NCI-H446 (cell line): ENCODE measurements at places on chromosomes 4 and X.

DNA sequence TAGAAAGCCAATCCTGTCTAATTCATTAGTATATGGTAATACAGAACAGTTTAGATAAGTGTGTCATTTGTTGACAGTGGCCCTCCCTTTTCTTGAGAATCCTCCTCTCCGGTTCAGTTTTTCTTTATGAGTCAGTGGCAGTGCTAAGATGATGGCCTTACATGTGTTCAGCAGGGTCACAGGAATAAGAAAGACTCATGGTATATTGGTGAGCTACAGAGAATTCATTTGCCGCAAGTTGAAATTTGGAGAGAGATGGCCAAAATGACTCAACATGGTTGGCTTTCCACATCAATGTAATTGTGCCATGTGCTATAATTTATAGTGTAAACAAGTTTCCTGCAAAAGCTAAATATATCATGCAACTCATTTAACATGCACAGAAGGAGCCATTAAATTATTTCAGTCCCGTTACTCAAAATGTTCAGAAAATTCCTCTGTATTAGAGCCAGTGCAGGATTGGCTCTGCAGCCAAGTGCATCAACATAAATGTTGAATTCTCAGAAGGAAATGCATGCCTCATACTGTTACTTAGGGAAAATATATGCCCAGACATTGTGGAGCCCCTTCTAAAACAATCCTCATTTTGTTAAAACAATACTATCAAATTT, 374.3 kb downstream of the AFF2 start:
- no peak for DNase-seq

- DNase-seq, result peak; percentile 44
Measured at GRCh38 chr4:25312496-25313200, at the start of gene ZCCHC4. ZCCHC4 (plus strand) TSS chr4:25312774; CDS start chr4:25312810, 36 bp downstream.

- no peak for DNase-seq
Measured at GRCh38 chr4:123890889-123891288, 494.3 kb downstream of the SPRY1 start.

GRCh38 chr4:126124818-126125217, 810.1 kb downstream of the FAT4 start:
- no peak for DNase-seq

DNA sequence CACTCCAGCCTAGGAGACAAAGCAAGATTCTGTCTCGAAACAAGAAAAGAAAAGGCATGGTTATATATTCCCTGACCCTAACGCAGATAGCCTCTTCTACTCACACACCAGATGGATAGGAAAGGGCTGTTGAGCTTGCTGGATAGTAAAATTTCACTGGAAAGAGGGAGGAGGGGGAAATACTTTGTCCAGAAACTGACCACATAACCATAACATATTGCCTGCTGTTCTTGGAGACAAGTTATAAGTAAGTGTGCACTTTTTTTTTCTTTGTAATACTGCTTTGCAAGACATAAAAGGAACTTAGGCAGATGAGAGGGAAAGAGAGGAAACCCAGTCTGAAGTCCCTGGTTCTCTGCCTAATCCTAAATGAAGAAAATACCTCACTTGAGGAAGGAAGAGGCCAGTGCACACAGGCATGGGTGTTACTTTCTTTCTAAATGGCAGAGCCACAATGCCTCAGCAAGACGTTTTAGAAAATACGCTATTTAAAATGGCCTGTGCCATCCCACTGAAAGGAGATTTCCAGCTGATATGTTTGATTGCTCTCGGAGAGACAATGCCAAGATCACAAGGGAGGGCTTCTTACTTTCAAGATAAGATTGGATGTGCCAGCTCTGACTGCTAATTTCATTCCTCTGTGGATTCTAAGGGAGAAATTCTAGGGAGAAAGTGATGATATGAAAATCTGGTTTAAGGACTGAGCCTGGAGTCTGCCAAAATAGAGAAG, 140.6 kb downstream of the DCTD start:
- no peak for DNase-seq

- no peak for DNase-seq
Measured at GRCh38 chrX:133477986-133478385, 62.7 kb upstream of the GPC4 start.

DNA sequence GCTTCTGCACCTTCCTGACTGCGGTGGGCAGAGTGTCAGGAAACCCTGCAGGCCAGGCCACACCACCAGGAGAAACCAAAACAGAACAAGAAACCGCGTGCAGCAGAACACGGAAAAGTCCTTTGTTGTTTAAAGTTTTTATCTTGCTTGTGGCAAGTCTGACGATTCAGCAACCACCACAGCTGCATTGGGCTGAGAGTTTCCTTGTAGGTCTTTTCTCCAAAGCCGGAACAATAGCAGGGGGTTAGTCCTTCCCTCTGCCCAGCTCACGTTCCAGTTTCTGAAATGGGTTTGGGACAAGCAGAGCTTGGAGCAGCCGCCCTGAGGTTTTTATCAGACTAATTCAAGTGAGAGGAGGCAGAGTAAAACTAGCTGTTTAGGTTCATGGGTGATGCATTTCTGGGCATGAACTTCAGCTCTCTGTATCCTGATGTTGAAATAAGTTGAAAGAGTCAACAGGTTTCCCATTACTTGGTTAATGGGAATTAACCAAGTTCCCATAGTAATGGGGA, 216.9 kb downstream of the PTTG2 start:
- DNase-seq, result no peak

- no peak for DNase-seq
Measured at GRCh38 chrX:115147220-115147619, 42.0 kb upstream of the RBMXL3 start.

GRCh38 chrX:25014366-25014838, 1.4 kb downstream of the ARX start:
- no peak for DNase-seq

GRCh38 chr4:150354214-150354796, 227.6 kb upstream of the MAB21L2 start:
- DNase-seq, result peak; percentile 21

DNA sequence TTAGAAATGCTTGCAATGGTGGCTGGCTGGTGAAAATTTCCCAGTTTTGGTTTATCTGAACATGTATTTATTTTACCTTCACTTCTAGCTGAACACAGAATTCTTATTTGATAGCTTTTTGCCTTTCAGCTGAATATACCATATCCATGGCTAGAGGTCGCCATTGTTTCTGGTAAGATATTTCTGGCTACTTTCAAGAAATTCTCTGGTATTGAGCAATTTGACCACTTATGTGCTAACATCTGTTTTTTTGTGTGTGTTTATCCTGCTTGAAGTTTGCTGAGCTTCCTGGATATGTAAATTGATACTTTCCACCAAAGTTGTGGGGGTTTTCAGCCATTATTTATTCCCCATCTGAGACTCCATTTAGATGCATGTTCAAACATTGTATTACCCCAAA, 75.4 kb downstream of the FBXW7 start:
- DNase-seq, result no peak

DNA sequence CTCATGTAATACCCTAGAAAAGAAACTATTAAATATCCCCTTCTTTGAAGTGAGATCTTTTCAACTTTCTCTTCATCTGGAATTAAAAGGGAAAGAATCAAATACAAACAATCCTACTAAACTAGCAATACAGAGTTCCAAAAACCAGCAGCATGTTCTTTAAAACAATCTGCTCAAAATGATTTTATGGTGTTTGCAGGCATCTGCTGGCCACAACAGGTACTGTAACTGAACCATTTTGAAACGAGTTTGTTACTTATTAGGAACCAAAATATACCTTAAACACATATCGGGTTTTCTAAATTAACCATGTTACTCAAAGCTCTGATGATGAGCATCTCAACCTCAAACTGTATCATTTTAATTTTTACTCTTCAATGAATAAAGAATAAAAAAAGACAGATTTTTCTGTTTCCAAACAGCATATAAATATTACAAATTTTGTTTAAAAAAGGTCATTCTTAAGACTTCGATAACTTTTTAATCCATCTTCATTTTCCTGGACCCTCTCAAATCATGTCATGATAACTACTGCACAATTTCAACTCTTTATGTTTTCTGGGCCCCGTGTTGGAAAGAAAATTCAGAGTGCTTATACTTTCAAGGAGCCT, 56.5 kb downstream of the ARAP2 start:
- peak; percentile 71 for DNase-seq

GRCh38 chrX:119760026-119760877, 1.9 kb downstream of the SOWAHD start:
- no peak for DNase-seq

DNA sequence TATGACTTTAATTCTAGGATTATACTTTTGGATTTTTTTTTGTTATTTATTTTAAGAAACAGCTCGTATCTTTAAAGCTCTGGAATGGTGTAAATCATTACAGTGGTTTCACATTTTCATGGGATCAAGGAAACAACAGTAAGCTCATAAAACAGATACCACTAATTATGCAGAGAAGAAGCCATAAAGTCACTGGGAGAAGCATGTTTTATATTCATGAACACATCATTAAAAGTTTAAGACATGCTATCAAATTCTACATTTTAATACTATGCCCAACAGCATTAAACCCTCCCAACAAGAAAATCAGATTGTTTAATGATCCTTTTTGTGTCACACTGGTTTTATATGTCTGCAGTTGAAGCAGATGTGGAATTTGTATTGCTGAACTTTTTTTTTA, 149.9 kb downstream of the FBXO8 start:
- no peak for DNase-seq
